ENCODE measurements at places on chromosomes 6 and 20.

GRCh38 chr6:21022343-21023107 is 488.3 kb downstream of the CDKAL1 start:
- no peak for DNase-seq

DNA sequence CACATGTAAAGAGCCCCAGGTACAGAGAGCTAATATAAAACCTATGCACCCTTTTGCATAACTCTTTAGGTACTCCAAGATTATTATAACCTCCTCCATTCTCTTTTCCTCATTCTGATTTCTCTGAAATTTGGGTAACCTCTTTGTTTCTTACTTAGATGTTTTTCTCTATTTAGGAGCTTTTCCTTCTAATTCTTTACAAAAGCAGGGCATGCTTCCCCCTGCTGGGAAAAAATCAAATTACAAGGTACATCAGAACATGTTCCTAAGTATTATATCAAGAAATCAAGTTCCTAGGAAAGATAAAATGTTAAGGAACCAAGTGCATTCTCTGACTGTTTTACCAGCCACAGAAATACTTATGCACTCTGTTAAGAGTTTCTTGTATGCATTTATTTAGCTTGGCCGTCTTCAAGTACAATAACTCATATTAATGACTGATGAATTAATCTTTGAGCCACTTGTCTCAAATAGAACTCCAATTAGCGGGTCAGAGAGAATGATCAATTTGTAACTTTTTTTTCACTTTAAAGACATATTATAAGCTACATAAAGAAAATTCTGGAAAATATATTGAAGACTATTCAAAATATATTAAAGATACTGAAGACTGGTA is 2.1 kb downstream of the KHDRBS2 start:
- DNase-seq = peak; percentile 18

DNA sequence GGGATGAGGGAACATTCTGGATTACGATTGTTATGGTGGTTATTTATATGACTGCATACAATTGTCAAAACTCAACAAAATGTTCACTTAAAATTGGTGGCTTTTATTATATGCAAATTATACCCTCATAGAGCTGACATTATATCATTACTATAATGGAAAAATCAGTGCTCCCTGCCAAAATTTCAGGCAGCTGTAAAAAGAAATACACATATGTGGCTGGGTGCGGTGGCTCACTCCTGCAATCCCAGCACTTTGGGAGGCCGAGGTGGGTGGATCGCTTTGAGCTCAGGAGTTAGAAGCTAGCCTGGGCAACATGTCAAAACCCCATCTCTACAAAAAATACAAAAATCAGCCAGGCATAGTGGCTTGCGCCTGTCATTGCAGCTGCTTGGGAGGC is 75.8 kb upstream of the SULF2 start:
- DNase-seq = no peak

DNA sequence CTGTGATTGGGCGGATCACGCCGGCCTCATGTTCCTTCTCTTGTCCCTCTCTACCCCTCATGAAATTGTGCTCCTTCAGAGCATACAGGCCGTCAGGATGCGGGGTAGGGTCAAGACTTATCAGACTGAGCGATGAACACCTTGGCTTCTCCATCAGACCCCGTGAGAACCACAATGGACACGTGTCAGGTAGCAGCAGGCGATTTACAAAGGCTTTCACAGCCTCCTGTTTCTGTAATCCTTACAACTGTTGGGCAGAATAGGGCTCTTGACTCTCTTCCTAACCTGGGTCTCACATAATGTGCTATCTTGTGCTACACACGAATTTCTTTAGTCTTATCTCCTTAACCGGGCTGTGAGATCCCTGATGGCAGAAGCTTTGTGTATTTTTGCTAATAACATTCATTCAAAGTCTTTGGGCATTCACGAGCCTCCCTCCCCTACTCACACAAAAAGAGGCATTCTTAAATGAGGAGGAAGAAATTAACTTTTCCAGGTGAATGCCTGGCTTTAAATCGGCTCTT is 122.9 kb upstream of the SLC22A23 start:
- DNase-seq = no peak

DNA sequence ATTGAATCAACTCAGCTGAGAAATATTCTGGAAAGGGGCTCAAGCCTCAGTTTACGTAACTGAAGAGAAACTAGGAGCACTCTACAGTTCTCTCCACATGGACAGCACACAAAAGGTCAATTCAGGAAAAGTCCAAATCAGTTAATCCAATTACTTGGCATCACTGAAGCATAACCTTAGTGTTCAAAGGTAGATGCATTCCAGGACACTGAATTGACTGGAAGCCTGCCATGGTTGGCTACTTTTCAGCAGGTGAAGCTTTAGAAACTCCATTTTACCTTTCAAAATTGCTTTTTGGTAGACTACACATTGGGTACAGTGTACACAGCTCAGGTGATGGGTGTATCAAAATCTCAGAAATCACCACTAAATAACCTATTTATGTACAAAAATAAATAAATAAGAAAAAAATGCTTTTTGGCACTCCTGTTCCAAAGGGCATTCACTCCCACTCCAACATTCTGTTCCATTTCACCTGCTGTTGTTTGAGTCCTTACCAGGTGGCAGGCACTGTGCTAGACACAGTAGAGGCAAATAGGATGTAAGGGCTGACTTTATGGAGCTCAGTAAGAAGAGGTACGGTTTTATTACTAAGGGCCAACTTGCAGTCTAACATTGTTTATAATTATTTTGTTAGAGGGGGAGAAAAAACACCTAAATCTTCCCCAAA is 153.4 kb downstream of the FAXC start:
- no peak for DNase-seq

GRCh38 chr6:168232062-168232461 is 87.5 kb downstream of the DACT2 start:
- DNase-seq = no peak

All from NT2/D1 (cell line).